CD4-positive, CD25-positive, alpha-beta regulatory T cell (primary cell): ENCODE measurements at places on chromosomes 4 and X. TPM values are rescaled to one million over a fixed set of nuclear protein-coding genes. Genes with fewer than 3 reads are reported as not detected.

DNA sequence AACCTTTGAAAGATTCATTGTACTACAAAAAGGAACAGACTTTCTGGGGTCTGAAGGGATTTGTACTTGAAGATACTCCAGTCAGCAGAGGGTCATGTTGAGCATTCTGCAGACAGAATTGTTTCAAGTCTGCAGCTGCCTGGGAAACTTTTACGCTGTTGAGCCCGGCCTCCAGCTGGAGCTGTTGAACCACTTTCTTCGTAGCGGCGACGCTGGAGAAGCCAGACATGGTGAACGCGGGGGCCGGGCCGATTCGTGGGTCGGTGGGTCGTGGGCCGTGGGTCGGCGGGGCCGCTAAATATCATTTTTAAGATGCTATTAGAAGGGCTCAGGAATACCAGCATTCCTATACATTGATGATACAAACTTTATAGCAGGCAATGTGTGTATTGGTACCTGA is 12.0 kb upstream of the RTL9 start:
- no peaks in the 10 kb centered on the region for H3K4me1 ChIP-seq
- H3K27ac ChIP-seq, result no peak overlapping the region
- H3K4me3 ChIP-seq, result no peak overlapping the region
- no peaks in the 10 kb centered on the region for H3K36me3 ChIP-seq
- no peak for DNase-seq

- no peak for DNase-seq
- H3K4me1 ChIP-seq, result no peaks in the 10 kb centered on the region
- H3K36me3 ChIP-seq, result no peaks in the 10 kb centered on the region
These were observed 16.2 kb downstream of the SPOCK3 start for GRCh38 chr4:167218022-167218608.

- H3K36me3 ChIP-seq, result no peaks in the 10 kb centered on the region
- no peak overlapping the region for H3K4me3 ChIP-seq
- DNase-seq, result no peak
- no peaks in the 10 kb centered on the region for H3K27me3 ChIP-seq
- H3K4me1 ChIP-seq, result no peaks in the 10 kb centered on the region
These were observed 300.6 kb upstream of the SPANXN1 start for GRCh38 chrX:144946666-144947065.

GRCh38 chrX:153445106-153445855 is 575 bp downstream of the TREX2 start:
- H3K27ac ChIP-seq, result no peak overlapping the region
- no peak for DNase-seq
- H3K27me3 ChIP-seq, result no peaks in the 10 kb centered on the region
- no peak overlapping the region for H3K4me3 ChIP-seq
- no peaks in the 10 kb centered on the region for H3K36me3 ChIP-seq

- no peaks in the 10 kb centered on the region for H3K4me1 ChIP-seq
- H3K4me3 ChIP-seq, result no peak overlapping the region
- H3K27ac ChIP-seq, result no peak overlapping the region
- DNase-seq, result no peak
These were observed 32.3 kb upstream of the DYNLT3 start for GRCh38 chrX:37879692-37880091.

- H3K36me3 ChIP-seq, result no peaks in the 10 kb centered on the region
- no peaks in the 10 kb centered on the region for H3K4me1 ChIP-seq
- DNase-seq, result no peak
- H3K27ac ChIP-seq, result no peak overlapping the region
These were observed 37.3 kb upstream of the GK2 start for GRCh38 chr4:79445371-79445781.

- H3K27me3 ChIP-seq, result no peaks in the 10 kb centered on the region
- DNase-seq, result no peak
- H3K36me3 ChIP-seq, result no peaks in the 10 kb centered on the region
- H3K4me3 ChIP-seq, result peak overlapping the region; percentile 75
- H3K27ac ChIP-seq, result peak overlapping the region; percentile 80
- peaks cover 64% of the 10 kb centered on the region for H3K4me1 ChIP-seq
These were observed 19.2 kb downstream of the STIM2 start for GRCh38 chr4:26879805-26880204.

DNA sequence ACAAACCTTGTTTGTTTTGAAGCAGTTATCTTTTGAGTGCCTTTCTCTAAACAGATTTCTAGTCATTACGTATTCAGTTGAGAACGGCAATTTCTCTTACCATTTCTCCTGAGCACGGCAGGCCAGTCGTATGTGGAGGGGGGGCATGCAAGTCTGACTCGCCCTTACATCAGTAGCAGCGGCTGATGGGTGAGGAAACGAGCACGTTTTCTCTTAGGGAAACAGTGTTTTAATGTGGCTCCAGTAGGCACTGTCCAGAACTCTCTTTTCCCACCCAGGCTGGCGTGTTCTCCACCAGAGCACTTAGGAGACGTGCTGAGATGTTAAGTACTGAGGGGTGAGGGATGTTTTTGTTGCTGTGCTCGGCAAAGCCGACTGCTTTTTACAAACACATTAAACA is 240.5 kb downstream of the STIM2 start:
- no peaks in the 10 kb centered on the region for H3K4me1 ChIP-seq
- no peaks in the 10 kb centered on the region for H3K36me3 ChIP-seq
- no peak overlapping the region for H3K4me3 ChIP-seq
- no peaks in the 10 kb centered on the region for H3K27me3 ChIP-seq
- no peak overlapping the region for H3K27ac ChIP-seq

DNA sequence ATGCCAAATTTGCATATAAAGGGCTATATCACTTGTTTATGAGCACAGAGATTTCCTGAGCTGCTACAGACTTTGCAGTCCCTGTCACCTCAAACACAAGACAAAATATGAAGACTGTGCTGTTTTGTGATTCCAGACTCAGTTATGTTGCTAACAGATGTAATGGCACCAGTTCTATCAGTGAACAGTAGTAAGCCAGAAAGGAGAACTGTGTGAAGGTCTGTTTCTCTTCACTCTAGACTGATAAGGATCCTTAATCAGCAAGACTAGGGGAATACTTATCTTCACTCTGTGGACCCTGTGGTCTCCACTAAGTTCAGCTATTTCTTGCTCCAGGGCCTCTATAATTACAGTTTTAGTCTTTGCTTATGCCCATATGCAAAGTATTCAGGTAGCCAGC is 82.7 kb downstream of the ANXA5 start:
- no peak overlapping the region for H3K27ac ChIP-seq
- no peaks in the 10 kb centered on the region for H3K4me1 ChIP-seq
- no peak overlapping the region for H3K4me3 ChIP-seq

DNA sequence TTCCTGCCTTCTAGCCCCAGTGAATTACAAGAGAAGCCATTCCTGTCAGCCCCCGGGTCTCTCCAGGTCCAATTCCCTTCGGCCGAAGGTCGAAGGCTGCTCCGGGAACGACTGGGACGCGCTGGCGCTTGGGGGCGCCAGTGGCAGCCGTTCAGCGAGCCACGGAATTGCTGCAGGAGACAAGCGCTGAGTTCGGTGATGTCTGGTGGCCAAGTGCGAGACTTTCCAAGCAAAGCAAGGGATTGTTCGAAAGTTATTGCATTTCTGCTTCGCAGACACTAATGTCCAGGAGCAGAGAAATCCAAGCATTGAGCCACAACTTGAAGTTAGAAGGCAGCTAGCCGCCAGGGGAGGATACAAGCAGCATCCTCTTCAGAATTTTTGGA is 1.1 kb upstream of the DKK2 start:
- H3K27me3 ChIP-seq, result peaks cover 12% of the 10 kb centered on the region
- no peaks in the 10 kb centered on the region for H3K36me3 ChIP-seq
- DNase-seq, result no peak
- peaks cover 7% of the 10 kb centered on the region for H3K4me1 ChIP-seq

DNA sequence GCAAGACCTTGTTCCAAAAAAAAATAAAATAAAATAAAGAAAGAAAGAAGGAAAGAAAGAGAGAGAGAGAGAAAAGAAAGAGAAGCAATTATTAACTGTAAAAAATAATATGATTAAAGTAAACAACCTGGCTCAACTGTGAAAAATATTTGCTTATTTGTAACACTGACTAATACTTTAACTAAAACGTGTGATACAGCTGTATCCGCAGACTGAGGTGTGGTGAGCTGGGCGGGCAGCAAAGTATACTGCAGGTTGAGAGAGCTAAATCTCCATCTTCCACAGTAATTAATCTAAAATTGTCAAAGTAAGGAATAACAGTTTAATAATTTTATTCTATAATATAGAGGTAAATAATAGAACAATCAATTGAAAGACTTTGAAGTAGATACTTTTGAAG is 145.5 kb upstream of the FAM241A start:
- H3K27me3 ChIP-seq, result peaks cover 2% of the 10 kb centered on the region
- DNase-seq, result no peak
- H3K27ac ChIP-seq, result no peak overlapping the region
- no peaks in the 10 kb centered on the region for H3K4me1 ChIP-seq
- H3K4me3 ChIP-seq, result no peak overlapping the region

DNA sequence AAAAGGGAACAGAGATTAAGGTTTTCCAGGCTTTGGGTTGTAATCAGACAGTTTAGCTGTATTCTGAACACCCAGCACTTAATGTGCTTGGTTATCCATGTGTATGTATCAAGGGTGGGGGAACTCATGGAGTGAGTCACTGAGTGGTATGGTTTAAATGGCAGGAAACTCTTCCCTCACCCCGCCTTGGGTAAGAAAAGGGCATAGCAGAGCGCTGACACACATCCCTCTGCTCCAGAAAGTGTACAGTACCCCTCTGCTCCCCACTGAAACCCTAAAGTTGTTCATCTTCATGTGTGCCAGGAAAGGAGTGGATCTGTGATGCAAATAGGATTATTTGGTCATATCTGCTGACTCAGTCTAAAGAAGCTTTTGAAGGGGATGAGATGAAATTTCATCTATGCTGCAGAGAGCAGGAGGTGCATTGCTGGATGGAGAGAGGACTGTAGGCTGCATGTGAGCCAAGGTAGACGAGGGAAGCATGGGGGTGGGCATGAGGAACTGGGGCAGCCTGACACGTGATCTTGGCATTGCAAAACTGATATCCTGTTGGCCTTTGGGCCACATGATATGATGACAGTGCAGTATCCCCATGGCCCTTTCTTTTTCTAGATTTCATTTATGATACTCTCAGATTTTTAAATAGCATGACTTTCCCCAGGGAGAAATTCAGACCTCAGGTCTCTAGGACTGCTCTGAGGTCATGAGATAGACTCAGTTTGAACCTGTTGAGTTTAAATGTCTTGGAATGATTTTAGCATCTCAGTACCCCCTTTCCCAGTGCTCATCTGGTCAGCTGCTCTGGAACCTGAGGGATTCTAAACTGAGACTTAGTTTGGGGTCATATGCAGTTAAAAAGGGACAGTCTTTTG is 84.8 kb downstream of the TMEM164 start:
- no peak overlapping the region for H3K4me3 ChIP-seq
- no peak overlapping the region for H3K27ac ChIP-seq
- H3K4me1 ChIP-seq, result no peaks in the 10 kb centered on the region
- no peaks in the 10 kb centered on the region for H3K27me3 ChIP-seq

DNA sequence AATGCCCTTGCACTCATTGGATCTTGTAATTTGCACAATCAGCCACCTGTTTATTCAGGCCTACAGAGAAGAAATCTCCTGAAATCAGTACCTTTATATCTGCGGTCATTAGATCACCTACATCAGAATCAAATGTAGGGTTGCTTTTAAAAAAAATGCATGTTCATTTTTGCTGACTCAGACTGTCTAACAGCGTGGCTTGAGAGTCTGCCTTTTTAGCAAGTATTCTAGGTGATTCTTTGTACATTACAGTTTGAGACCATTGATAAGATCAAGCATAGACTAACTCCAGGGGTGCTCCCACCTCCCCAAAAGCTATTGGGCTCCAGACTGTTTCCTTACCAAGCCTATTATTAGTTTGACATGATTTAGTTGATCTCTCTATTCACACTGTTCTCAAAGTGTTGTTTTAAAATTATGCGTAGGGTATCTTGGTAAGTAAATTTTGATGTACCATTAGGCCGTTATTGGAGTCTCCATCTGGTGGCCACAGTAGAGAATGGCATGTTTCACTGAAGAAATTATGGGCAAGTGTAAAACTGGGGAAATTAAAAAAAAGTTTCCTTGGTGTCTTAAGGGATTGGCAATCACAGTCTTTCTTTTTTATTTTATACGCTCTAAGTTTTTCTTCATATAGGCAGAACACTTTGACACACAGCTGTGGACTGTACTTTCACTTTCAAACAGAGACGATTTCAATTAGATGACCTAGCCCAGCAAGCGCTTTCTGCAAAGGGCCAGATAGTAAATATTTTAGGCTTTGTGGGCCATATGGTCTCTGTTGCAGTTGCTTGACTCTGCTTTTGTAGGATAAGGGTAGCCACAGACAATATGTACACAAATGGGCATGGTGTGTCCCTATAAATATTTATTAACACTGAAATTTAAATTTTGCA is 33.7 kb upstream of the MSL3 start:
- H3K36me3 ChIP-seq, result no peaks in the 10 kb centered on the region
- H3K4me1 ChIP-seq, result no peaks in the 10 kb centered on the region
- H3K27me3 ChIP-seq, result no peaks in the 10 kb centered on the region
- no peak overlapping the region for H3K4me3 ChIP-seq
- no peak for DNase-seq

DNA sequence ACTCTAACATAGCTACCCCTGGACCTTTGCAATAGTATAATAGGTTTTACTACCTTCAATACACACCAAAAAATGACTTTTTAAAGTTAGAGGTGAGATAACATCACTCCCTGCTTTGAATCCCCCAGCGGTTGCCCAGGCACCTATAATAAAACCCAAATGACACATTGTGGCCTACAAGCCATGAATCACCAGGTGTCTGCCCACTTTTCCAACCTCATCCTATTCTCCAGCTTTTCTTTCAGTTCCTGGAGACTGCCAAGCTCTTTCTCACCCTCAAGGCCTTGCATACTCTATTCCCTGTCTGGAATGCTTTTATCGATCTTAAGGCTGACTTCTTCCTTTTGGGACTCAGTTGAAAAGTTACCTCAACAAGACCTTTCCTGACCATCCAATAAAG is 16.4 kb upstream of the PRSS48 start:
- H3K27ac ChIP-seq, result no peak overlapping the region
- DNase-seq, result no peak
- no peaks in the 10 kb centered on the region for H3K36me3 ChIP-seq

GRCh38 chr4:57119054-57119651 is 9.0 kb upstream of the IGFBP7 start:
- no peak overlapping the region for H3K27ac ChIP-seq
- H3K4me3 ChIP-seq, result no peak overlapping the region

GRCh38 chr4:20512985-20513384 is 187.3 kb upstream of the PACRGL start:
- no peak overlapping the region for H3K27ac ChIP-seq
- H3K27me3 ChIP-seq, result no peaks in the 10 kb centered on the region
- no peak for DNase-seq
- no peaks in the 10 kb centered on the region for H3K36me3 ChIP-seq

GRCh38 chr4:39390603-39391002 is 16.1 kb upstream of the KLB start:
- H3K36me3 ChIP-seq, result no peaks in the 10 kb centered on the region
- DNase-seq, result no peak
- H3K4me1 ChIP-seq, result no peaks in the 10 kb centered on the region
- H3K27me3 ChIP-seq, result no peaks in the 10 kb centered on the region

- no peaks in the 10 kb centered on the region for H3K27me3 ChIP-seq
- H3K27ac ChIP-seq, result no peak overlapping the region
- no peak overlapping the region for H3K4me3 ChIP-seq
- DNase-seq, result no peak
These were observed 44.9 kb downstream of the HAND2 start for GRCh38 chr4:173485164-173485563.

- no peaks in the 10 kb centered on the region for H3K36me3 ChIP-seq
- DNase-seq, result no peak
- no peak overlapping the region for H3K4me3 ChIP-seq
- H3K4me1 ChIP-seq, result no peaks in the 10 kb centered on the region
These were observed 554.8 kb upstream of the TENM3 start for GRCh38 chr4:181688432-181688831.

Gene CLDN22
- not detected for total RNA-seq

Gene PCYT1B
- total RNA-seq, result 0.89 TPM

Gene SYTL5
- total RNA-seq, result not detected

Gene HMGN5
- 0.84 TPM for total RNA-seq

Gene RAB39B
- total RNA-seq, result 6.9 TPM

Gene PAGE2B
- not detected for total RNA-seq

Gene CD38
- 6.4 TPM for total RNA-seq

Gene EOLA2
- total RNA-seq, result 62.5 TPM
